ENCODE measurements at places on chromosomes 3 and 15.

GRCh38 chr15:64892847-64893403, 18.8 kb upstream of the ANKDD1A start:
- DNase-seq = peak; percentile 66

DNA sequence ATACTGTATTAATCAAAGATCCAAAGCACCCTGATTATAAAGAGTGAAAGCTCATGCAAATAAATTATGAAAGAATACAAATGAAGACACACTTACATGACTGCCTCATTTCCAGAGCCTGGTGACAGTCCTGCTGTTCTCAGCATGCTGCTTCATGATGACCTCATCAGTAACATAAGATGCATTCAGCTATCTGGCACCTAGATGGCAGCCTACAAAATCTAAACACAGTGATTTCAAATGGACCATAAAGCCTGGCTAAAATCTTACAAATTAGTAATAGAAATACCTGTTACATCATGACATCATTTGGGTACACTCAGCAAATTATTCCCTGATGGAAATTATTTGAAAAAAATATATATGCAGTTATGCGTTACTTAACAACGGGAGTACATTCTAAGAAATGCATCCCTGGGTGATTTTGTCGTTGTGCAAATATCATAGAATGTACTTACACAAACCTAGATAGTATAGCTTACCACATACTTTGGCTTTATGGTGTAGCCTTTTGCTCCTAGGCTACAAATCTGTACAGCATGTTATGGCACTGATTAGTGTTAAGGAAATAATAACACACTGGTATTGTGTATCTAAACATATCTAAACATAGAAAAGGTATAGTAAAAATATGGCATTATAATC, 207.2 kb downstream of the EPHA3 start:
- DNase-seq = peak; percentile 1

DNA sequence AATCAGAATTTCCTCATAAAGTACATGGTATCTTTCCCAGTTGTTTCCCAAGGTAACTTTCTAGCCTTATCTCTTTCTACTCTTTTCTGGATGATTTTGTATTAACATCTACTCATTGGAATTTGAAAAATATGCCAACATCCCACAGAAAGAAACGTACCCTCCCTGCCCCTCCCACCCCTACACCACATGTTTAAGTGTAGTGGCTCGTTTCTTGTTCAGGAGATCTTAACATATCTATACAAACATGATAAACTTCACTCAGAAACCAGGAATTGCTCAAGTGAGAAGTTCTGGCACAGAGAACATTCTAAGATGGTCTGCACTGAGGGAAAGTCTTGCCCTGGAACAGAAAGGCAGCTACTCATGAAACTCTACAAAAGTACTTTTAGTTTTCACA, 404.7 kb downstream of the SOX2 start:
- no peak for DNase-seq

GRCh38 chr15:91548549-91548948, 305.0 kb upstream of the SLCO3A1 start:
- DNase-seq = no peak

DNA sequence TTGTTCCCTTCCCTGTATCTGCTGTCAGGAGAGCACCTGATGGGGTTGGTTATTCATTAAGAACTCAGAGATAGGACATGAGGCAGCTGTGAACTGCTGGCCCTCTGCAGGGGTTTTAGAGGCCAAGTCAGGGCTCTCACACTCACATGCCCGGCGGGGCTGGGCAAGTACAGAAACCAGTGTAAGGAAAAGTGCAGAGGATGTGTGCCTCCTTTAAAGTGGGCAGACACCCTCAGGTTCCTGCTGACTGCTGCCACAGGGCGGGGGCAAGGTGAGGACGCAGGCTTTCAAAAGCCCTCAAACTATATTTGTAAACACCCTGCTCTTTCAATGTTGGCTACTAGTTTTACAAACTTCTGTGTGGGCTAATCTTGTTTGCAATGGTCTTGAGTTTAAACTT, 22.4 kb downstream of the CXCR6 start:
- peak; percentile 14 for DNase-seq

DNA sequence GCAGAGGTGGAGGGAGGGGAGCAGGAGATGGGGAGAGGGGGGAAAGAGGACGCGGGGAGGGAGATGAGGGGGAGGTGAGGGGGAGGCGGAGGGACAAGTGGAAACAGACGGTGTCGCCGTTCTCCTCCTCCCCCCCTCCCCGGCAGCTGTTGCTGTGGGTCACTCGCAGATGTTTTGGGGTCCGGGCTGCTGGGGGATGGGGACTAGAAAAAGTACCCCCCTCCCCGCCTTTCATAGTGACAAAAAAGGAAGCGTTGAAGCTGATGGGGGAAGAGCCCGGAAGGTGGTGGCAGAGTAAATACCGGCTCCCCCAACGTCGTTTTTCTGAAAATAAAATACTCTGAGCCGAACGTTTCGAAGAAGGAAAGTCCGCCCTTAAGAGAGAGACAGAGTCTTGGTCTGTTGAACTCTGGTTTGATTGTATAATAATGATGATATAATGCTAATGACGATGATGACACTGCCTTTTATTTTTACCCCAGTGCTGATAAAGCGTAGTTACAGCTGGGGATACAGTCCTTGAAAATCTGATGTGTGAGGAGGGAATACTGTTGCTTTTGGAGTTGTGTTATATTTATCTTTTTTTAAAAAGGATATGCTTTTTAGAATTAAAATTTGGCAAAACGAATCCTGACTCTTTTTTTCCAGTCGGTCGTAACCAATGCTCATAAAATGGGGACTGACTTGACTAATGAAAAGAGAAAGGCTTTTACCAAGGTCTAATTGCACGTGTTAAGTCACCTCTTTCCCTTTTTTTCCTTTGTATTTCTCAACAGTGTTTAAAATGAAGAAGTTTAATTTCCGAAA, 993 bp downstream of the STXBP5L start:
- DNase-seq = no peak

DNA sequence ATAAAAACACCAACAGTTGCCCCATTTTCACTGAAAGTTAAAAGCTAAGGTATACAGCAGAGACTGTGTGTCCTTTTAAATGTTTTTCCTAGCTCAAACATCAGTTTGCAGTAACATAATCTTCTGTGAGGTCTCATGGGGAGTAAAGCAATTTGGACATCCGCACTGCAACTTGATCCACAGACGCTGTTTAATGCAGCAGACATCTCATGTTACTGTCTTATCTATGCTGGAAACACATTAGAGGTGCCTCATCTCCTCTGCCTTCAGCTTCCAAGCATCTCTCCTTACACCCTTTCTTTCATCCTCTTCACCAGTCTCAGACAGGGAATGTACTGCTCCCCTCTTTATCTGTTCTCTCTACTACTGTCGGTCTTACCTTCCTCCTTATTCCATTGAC, 53.7 kb upstream of the ATP11B start:
- no peak for DNase-seq

DNA sequence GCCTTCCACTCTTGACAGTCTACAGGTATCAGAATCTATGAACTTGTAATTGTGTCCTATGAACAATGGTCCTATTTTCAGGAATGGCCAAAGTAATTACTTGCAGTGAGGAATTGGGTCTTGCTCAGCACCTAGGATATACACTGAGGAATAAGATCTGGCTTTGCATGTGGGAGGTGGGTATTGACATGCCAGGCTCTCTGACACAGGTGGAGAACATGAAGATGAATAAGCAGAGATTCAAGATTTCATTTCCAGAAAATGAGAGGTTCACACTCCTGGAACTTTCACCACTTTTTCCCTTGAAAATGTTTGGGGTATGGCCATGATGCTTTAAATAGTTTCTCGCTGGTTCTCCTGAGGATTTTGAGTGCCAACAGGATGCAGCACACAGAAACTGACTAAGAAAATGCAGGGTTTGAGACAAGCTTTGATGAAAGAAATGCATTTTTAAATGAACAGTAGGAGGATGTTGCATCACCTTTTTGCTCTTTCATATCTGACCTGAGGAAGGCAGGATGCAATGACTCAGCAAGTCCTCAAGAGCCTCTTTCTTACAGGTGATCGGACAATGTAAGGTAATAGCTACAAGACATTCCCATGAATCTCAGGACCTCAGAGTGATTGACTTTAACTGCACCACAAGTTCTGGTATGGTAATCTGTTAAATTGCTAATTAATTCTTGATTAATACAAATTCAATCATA, 3.7 kb downstream of the HRG start:
- peak; percentile 27 for DNase-seq

GRCh38 chr3:53236112-53236841, 19.5 kb downstream of the TKT start:
- DNase-seq = no peak

DNA sequence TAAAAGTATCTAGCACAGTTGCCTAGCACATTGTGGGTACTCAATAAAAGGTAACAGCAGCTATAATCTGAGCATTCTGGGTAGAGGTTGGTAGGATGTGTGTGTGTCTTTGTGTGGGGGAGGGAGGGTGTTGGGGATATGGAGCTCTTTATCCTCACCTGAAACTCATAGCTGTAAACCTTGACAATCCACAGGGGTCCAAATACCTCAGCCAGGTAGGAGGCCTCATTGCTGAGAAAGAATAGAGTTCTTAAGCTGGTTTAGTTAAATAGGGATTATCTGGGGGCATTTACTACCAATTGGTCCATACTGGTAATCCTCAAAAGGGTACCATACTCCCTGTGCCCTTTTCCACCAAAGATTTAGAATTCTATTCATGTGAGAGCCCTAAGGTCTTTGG, 3.9 kb downstream of the SERF2 start:
- no peak for DNase-seq

DNA sequence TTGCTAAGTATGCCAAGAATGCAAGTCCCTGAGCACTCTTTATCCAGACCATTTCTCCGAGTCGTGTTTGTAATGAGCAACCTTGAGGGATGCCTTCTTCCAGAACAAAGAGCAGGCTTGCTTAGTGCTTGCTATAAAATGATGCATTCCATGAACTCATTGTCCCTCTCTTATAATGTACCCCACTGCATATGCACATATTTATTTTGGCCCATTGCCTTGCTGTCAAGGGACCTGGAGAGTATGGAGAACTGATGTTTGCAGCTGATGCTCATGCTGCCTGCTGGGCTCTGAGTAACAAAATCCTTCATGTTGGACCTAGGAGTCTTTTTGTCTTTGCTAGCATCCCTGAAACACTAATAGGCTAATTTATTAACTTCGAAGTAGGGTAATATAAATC, 97.8 kb upstream of the AADACL2 start:
- no peak for DNase-seq

GRCh38 chr3:37491776-37492175, 317.4 kb upstream of the LRRFIP2 start:
- DNase-seq = no peak

DNA sequence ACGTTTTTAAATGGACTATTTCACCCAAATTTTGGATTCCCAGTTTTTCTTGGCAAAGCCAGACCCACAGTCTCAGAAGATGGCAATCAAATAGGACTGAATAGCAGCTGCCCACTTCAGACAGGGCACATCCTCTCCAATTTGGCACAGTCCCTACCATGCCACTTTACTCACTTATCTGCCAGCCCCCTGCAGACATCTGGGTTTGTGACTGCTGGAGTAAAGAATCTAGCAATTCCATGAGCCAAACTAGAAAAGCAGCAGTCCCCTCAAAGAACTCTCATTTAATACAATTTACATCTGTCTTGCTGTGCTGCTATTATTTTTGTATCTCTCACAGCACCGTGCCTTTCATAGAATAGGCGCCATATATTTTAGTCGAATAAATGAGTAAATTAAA, 16.0 kb upstream of the LRRN1 start:
- no peak for DNase-seq

- no peak for DNase-seq
Observed at GRCh38 chr3:185561958-185562357, 9.6 kb upstream of the LIPH start.

DNA sequence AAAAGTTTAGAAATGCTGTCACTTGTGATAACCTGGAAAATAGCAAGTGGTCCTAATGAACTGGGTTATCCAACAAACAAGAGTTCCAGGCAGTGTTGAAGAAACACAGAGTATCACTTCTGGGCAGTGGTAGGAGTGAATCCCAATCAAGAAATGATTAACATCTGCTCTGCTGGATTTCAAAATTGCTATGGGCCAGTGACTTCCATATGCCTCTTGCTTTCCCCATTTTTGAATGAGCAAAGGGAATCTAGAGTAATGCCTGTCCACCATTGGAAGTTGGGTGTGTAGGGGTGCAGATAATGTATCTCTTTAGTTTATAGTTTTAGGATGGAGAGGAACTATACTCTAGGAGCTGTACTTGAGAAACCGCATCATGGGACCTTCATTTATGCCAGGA, 236.5 kb downstream of the RPLP1 start:
- no peak for DNase-seq

DNA sequence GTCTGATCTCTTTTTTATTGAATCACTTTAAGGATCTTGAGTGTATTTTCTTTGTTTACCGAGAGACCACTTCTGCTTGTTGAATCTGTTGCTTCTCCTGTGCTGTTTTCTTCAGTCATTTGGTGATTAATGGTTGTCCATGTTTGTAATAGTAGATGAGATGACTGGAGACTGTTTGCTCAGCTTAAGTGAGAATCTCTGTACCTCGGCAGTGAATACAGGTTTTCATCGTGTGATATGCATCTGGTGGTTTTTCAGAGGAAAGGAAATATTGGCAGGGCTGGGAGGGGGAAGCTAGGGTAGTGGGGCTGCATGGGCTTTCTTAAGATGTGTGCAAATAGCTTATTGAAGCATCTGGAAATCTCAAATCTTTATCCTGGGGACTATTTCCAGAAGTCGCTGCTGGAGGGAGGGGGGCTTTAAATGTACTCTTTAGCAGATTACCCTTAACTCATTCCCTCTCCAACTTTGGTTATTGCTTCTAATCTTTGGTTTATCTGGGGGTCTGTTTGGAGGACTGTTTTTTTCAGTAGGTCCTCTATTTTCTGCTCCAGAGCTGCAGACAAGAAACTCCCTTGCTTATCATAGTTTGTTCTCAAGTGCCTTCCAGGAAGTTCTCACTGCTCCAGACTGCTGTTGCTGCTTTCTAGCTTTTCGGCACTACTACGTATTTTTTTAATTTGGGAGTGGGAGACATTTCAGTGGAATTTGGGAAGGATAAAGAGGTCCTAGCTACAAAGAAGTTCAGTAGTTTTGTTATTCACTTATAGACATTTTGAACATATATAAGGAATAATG, 19.4 kb downstream of the CMTM8 start:
- no peak for DNase-seq

DNA sequence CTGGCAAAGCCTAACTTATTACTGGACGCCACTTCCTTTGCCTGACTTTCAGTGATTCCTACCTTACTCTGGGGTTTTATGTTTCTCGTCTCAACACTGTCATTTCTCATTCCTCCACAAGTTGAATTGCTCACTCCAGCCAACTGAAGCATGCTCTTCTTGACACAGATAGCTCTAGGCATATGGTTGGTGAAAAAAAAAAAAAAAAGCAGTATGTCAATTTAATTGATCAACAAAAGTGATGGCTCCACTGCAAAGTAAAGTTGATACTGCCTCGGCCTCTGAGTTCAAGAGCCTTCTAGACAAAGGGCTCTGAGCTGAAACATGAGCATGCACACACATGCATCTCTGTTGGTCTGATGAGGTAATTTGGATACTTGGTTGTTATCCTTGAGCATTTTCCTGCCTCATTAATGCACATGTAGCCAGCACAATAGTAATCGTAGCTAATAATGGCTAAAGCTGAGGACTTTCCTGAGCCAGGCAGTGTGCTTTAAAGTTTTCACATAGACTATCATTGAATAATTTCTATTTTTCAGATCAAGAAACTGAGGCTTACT, 21.4 kb upstream of the UBE2Q2 start:
- DNase-seq = no peak
